A549 treated with DMSO at 1 μM for 4 hours (cell line): ENCODE measurements at places on chromosomes 12 and 14. TPM values are rescaled to one million over a fixed set of nuclear protein-coding genes. Genes with fewer than 3 reads are reported as not detected.

Gene TSPAN19
- total RNA-seq, result not detected in 5 replicates

Gene STAC3
- 0.16 to 0.57 TPM (median 0.27 TPM) in 5 replicates for total RNA-seq

Gene KRT80
- 53.8 to 71.0 TPM (median 63.0 TPM) in 5 replicates for total RNA-seq

Gene GSC
- total RNA-seq, result 0.27 to 0.55 TPM (median 0.37 TPM) in 5 replicates

Gene RD3L
- total RNA-seq, result not detected in 5 replicates

Gene GPR137C
- total RNA-seq, result 0.08 to 0.30 TPM (median 0.15 TPM) in 4 of 5 replicates, not detected in the other

Gene GPR84
- 0.15 TPM in 1 of 5 replicates, not detected in the others for total RNA-seq

Gene PLA2G1B
- total RNA-seq, result not detected in 5 replicates

Gene OXA1L
- 152 to 169 TPM (median 161 TPM) in 5 replicates for total RNA-seq

Gene SIX1
- total RNA-seq, result 7.3 to 9.8 TPM (median 9.1 TPM) in 5 replicates

Gene STYK1
- total RNA-seq, result 0.14 to 0.54 TPM (median 0.28 TPM) in 5 replicates

Gene KRT77
- total RNA-seq, result not detected in 5 replicates

Gene FBXO21
- 38.1 to 49.5 TPM (median 44.6 TPM) in 5 replicates for total RNA-seq

Gene CD69
- total RNA-seq, result 0.26 TPM in 1 of 5 replicates, not detected in the others

Gene SLC4A8
- total RNA-seq, result 1.0 to 2.6 TPM (median 1.6 TPM) in 5 replicates

Gene SERPINA1
- 0.37 to 0.92 TPM (median 0.63 TPM) in 5 replicates for total RNA-seq

Gene GXYLT1
- total RNA-seq, result 10.3 to 17.2 TPM (median 15.8 TPM) in 5 replicates

Gene C12orf60
- total RNA-seq, result 1.4 to 2.2 TPM (median 1.8 TPM) in 5 replicates

Gene CCDC177
- total RNA-seq, result 0.02 TPM in 1 of 5 replicates, not detected in the others

Gene AKAP6
- 0.39 to 0.72 TPM (median 0.45 TPM) in 5 replicates for total RNA-seq

Gene HSPA2
- 37.8 to 53.8 TPM (median 41.6 TPM) in 5 replicates for total RNA-seq

Gene TBX3
- total RNA-seq, result 17.2 to 23.7 TPM (median 21.5 TPM) in 5 replicates

Gene SLC17A8
- 0.05 TPM in 1 of 5 replicates, not detected in the others for total RNA-seq

Gene GARIN6
- total RNA-seq, result not detected in 5 replicates

Gene FAM90A1
- 0.03 to 0.14 TPM (median 0.12 TPM) in 5 replicates for total RNA-seq

Gene SOAT2
- 0.10 to 0.26 TPM (median 0.19 TPM) in 5 replicates for total RNA-seq
